Right renal pelvis (tissue), 4 donors: ENCODE measurements at places on chromosomes 2 and 18. TPM values are rescaled to one million over a fixed set of nuclear protein-coding genes. Genes with fewer than 3 reads are reported as not detected.

Gene TYMS
- polyA plus RNA-seq = 116 TPM

Gene ALLC
- polyA plus RNA-seq = not detected

Gene PELI1
- polyA plus RNA-seq = 35.1 TPM

Gene IL1RL2
- polyA plus RNA-seq = 1.00 TPM

Gene CYP26B1
- polyA plus RNA-seq = 20.6 TPM

- no peak for DNase-seq
Measured at GRCh38 chr2:219570194-219570923, 980 bp downstream of the OBSL1 start.

GRCh38 chr2:12081481-12082210, 335.2 kb downstream of the LPIN1 start:
- no peak for DNase-seq

- DNase-seq = no peak
Measured at GRCh38 chr2:195543063-195543462, 114.0 kb upstream of the SLC39A10 start.

DNA sequence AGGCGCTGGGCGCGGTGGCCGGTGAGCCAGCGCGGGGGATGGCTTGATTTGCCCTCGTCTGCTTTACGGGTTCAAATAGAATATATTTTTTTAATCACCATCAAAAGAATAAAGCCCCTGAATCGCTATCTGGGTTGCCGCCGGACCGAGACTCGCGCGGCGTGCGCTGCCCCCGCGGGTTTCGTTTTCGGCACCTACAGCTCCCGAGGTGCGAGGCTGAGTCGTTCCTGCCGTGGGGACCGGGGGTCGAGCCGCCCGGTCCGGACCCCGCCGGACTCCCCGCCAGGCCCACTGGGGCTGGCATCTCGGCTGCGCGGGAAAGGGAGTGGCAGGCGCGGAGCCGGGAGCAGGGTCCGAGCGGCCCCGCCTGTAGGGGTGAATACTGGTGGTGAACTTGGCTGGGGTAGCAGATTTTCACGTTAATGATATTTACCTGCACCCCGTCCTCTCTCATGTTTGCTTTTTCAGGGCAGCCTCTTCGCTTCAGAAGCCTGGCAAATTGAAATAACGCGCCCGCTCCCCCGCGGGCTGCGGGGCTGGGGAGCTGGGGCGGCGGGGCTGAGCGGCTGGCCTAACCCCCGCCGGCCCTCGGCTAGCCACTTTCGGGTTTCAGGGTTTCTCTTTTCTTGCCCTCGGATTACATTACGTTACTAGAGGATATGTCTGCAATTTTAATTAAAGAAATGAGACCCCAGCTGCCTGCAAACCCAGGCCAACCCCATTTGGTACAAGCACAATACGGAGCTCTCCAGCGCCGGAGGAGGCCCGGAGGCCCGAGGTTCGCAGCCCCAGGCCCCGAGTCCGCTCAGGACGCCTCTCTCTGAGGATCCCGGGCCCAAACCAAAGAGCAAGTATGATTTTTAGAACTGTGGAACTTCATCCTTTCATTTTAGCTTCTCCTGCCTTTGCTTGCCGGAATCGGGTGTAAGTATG, 1.7 kb upstream of the CELF4 start:
- no peak for DNase-seq

- no peak for DNase-seq
Measured at GRCh38 chr2:200138391-200139124, 167.9 kb upstream of the SPATS2L start.

DNA sequence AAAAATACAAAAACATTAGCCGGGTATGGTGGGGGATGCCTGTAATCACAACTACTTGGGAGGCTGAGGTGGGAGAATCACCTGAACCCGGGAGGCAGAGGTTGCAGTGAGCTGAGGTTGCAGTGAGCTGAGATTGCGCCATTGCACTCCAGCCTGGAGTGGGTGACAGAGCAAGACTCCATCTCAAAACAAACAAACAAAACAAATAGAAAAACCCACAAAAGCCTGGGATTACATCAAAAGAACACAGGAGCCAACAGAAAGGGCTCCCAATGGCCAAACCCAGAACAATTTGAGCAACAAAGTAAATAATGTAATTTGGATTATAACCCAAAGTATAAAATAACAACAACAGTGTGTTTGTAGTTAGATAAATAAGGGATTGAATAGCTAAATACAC, 159.8 kb downstream of the UXS1 start:
- no peak for DNase-seq

- no peak for DNase-seq
Measured at GRCh38 chr2:16260041-16260830, 319.9 kb downstream of the MYCN start.

GRCh38 chr2:1636791-1637415, 107.4 kb downstream of the PXDN start:
- DNase-seq = no peak

- DNase-seq = no peak
Measured at GRCh38 chr2:53865264-53865663, 5.5 kb upstream of the GPR75 start.

DNA sequence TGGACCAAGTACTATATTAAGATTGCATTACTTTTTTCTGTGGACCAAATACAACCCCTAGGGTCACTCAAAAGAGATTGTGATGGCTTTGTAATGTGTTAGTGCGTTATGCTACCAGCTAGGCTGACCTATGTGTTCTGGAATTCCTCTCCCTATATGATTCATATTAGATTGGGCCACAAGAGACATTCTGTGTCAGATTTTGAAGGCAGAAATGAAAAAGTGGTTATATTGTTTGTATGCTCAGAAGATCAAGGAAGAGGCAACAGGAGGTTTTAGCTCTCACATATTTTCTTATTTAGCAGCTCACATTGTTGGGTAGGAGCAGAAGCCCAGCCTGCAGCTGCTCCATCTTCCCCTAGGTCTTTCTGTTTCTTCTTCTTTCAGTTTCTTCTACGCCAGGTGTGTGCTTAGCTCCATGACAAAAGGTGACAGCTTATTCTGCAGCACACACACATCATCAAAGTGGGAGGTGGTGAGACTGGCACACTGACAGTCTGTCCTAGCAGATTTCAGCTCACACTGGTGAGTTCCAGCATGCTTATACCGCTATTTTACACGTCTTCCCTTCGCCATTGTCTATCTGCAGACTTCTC, 156.8 kb upstream of the UBE2E3 start:
- DNase-seq = no peak

DNA sequence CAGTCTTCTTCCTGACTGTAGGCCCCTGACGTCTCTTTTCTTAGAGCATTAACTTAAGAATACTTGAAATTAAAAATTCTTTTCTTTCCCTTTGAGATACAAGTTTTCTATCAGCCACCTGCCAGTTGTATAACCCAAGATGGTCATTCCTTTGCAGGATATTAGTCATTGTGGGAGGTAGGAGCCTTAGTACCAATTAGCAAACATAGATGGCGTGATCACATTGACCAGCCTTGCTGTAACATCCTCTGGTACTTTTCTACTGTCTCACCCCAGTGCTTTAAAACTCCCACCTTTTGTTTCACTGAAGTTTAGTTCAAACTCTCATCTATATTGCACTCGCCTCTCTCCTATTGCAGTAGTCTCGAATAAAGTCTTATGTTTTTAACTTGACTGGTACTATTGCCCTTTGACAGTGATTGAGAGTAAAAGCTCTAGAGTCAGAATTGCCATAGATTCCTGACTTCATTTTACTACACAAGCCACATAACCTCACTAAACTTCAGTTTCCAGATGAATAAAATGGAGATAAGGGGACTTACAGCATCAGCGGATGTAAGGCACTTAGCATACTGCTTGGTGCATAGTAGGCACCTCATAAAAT, 74.1 kb downstream of the VRK2 start:
- no peak for DNase-seq
